Tibial artery (tissue), 4 donors: ENCODE measurements at places on chromosomes 12 and 14.

- peak; percentile 47 for DNase-seq
Measured at GRCh38 chr14:100783630-100784370, 42.1 kb upstream of the MEG3 start.

GRCh38 chr14:50937325-50937724, 7.0 kb downstream of the PYGL start:
- DNase-seq: no peak

DNA sequence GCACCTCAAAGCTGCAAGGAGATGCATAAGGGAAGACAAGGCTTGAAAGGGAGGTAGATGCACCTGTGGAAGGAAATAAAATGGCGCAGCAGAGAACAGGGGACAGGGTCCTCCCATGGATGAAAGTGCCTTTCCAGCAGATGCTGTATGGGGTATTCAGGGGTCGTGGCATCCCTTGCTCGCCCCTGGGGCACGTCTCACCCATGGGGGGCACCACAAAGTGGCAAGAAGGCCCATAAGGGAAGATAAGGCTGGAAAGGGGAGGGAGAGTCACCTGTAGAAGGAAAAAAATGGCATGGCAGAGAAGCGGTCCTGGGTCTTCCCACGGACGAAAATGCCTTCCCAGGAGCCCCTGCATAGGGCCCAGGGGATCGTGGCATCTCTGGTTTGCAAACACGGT, 265.1 kb downstream of the ALG10 start:
- DNase-seq: peak; percentile 51

- DNase-seq: no peak
Measured at GRCh38 chr14:70919774-70920173, 12.5 kb downstream of the PCNX1 start.

GRCh38 chr14:92944976-92945375, 22.0 kb downstream of the CHGA start:
- DNase-seq: no peak

DNA sequence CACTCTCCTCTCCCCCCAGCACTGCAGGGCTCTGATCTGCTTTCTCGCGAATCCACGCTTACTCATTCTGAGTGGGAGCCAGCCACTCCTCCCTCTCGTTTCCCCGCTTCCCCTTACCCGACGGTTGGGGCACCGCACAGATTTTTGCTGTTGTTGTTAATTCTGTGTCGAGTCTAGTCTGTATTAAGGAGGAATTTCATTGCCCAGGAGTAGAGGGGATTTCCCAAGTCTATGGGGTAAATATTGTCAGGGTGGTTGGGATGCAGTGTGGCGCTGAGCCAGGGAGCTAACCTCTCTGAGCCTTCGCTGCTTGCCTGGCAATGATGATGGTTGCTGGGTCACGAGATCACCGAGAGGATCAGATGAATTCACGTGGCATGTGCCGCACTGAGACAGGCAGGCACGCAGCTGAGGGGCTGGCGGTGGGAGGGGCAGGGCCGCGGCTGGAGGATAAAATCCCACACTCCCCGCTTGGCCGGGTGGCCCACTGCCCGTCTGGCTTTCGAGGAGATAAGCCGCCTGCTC, 18.5 kb downstream of the NCOR2 start:
- DNase-seq: no peak
